ENCODE measurements at places on chromosomes 7 and 10.
A peak's percentile ranks its signal among the peaks of the same experiment; 100 is the strongest.

DNA sequence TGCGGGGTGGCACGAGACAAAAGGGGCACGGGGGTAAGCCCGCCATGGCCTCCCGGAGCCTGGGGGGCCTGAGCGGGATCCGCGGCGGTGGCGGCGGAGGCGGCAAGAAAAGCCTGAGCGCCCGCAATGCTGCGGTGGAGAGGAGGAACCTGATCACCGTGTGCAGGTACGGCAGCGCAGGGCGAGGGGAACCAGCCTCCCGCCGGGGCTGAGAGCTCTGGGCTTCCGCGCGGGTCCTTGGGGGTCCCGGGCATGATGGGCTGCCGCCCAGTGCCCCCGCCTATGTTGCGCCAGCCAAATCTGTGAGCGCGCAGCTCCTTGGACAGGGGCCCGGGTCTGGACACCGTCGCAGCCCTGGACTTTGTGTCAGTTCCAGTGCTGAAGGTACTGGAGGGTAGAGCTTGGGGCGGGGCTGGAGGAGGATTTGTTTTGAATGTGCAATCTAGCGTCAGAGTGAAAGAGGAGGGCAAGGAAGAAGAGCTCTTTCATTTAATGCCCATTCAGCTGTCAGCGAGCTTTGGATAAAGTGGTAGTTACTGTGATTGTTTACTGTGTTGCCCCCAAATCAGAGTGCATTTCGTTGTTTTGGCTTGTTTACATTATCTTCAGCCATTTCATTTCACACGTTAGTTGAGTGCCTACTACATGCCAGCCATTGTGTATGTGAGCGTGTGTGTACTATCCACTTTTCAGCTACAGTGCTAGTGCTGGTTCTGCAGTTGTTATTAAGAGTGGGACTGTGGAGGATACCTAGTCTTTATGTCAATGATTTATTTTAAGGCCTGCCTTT is 777 bp downstream of the RUNDC3B start:
- DNase-seq = peak; percentile 26

- no peak for DNase-seq
These were observed 44.9 kb upstream of the ANK3 start for GRCh38 chr10:60434418-60435046.

- no peak for DNase-seq
These were observed 1469.5 kb upstream of the CELF2 start for GRCh38 chr10:9547936-9548904.

DNA sequence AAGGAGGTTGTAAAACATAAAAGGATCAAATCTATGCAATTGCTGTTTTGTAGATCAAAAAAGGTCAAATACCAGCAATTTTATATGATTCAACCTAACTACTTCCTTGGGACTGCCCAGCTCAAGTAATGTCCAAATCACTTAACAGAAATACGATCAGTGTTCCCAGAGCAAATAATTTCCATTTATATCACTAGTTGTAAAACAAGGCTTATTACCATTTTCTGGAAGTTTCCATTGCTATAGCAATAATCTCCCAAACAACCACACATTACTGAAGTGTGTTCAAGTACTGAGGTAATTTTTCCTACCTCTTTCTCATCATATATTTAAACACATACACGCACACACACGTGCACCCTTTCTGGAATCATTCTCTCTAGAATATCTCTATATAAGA is 123.3 kb downstream of the NRCAM start:
- DNase-seq = no peak

GRCh38 chr7:148697256-148698006 is 1.3 kb upstream of the CUL1 start:
- DNase-seq = peak; percentile 58

GRCh38 chr7:1844336-1844950 is 174.4 kb downstream of the ELFN1 start:
- peak; percentile 22 for DNase-seq

- DNase-seq = no peak
These were observed 161.8 kb upstream of the CACNA2D1 start for GRCh38 chr7:82605247-82605864.

- DNase-seq = no peak
These were observed 174.0 kb upstream of the TCF7L2 start for GRCh38 chr10:112775892-112776674.

- peak; percentile 66 for DNase-seq
These were observed 81.6 kb downstream of the ARHGAP22 start for GRCh38 chr10:48523212-48523819.

DNA sequence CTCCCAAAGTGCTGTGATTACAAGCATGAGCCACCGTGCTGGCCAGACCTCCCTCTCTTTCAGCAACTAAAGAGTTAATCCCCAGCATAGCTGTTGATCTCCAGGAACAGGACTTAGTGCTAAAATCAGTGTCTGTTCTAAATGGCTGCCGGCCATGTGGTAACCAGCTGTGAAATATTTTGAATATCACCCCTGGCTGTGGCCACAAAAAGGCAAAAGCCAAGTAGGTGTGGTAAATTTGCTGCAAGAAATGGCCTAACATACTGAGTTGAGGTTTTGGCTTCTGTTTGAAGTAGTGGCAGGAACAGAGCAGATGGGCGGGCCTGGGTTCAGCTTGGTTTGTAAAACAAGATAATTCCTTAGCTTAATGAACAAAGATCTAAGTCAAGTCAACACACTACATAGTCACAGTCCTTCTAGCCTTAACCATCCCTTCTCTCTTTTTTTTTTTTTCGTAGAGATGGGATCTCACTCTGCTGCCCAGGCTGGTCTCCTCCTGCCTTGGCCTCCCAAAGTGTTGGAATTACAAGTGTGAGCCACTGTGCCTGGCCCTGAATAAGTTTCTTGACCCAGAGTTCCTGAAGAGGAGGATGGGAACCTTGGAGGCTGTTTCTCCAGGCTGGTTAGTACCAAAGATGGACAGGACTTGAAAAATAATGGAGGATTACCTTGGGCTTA is 22.7 kb upstream of the AGFG2 start:
- DNase-seq = peak; percentile 53

- no peak for DNase-seq
These were observed 156.4 kb upstream of the MDFIC start for GRCh38 chr7:114765331-114766040.

- no peak for DNase-seq
These were observed 545.9 kb downstream of the REEP3 start for GRCh38 chr10:64067009-64067606.

GRCh38 chr10:101959346-101959916 is 96.5 kb downstream of the ARMH3 start:
- no peak for DNase-seq

DNA sequence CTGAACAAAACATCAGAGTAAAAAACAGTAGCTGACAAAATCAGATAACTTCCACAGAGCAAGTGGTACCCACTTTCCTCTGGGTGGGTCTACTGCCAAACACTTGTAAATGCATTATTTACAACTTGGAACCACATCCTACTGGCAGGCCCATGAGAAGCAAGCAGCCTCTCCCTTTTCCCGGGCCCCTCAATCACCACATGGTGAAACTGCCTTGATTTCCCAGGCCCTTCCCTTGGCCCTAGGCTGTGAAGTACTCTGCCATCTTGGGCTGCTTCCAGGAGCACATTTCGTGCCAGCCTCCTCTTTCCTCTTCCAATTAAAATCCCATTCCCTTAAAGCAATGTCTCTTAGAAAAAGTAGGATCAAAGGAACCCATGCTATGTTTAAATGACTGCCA is 71.4 kb downstream of the CUZD1 start:
- DNase-seq = no peak

GRCh38 chr7:18547509-18548187 is 52.1 kb downstream of the HDAC9 start:
- DNase-seq = no peak

DNA sequence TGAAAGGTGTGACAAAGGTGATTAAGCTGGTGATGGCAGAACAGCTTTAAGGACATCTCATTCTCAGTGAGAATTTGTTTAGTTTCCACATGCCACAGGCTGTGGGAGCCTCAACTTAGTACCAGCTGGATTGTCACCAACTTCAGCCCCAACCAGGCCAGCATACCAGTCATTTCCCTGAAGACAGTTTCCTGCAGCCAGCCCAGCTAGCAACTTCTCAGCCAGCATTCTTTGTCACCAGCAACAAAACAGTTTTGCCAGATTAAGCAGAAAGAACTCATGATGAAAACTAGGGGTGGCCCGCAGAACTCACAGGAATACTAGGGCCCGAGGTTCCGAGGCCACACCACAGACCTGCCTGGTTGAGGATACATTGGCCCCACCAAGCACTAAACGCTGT is 68.8 kb upstream of the UNC5B start:
- DNase-seq = no peak

- DNase-seq = peak; percentile 0
These were observed 9.8 kb upstream of the FXYD4 start for GRCh38 chr10:43361547-43362190.

DNA sequence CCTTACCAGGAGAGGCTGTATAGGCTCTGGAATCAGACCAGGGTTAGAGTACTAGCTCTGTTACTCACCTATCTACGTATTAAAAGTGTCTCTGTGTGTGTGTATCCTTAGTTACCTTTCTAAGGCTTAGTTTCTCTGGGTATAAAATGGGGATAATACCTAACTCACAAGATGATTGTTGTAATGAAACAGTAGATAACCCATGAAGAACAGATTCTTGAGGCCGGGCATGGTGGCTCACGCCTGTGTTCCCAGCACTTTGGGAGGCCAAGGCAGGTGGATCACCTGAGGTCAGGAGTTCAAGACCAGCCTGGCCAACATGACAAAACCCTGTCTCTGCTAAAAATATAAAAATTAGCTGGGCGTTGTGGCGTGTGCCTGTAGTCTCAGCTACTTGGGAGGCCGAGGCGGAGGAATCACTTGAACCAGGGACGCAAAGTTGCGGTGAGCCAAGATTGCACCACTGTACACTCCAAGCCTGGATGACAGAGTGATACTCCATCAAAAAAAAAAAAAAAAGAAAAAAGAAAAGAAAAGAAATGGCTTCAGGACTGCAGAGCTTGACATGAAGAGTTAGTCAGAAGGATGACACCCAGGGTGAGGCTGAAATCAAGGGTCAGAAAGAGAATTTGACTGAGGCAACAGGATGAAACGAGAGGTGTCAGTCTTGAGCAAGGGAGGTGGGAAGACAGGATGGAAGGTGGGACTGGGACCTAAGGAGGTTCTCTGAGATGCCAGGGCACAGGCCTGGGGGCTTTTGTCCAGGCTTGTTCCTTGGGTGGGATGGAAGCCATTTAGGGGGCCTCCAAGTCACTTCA is 33.4 kb downstream of the PRKAR2B start:
- no peak for DNase-seq

- DNase-seq = no peak
These were observed 34.9 kb upstream of the INPP5A start for GRCh38 chr10:132502544-132503300.

DNA sequence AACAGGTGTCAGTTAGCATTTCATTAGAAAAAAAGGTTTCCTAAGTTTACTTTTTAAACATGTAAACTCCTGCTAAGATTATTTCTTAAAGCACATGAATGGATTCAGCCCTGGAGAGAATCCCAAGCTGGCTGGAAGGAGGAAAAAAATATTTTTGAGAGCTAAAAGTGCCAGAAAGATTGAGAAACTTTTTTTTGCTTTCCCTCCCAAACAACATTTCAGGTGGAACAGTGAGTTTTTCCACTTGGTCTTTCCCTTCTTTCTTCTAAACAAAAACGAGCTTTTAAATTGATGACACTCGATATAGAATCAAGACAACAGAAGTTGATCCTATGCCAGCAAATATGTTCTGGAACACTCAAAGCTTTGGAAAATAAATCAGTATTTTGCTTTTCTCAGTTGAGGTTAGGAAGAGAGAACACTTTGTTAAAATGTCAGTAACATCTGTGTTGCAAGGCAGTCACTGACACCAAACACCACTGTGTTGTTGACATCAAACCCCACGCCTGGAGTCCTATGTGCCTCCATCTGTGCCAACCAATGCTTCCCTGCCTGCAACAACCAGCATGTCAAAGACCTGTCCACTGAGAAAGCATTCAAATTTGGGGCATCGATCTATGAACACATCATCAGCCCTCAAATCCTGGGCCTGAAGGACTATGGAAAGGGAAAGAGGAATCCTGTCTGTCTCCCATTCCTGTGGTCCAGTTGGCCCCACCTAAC is 22.9 kb upstream of the INSIG1 start:
- DNase-seq = no peak

DNA sequence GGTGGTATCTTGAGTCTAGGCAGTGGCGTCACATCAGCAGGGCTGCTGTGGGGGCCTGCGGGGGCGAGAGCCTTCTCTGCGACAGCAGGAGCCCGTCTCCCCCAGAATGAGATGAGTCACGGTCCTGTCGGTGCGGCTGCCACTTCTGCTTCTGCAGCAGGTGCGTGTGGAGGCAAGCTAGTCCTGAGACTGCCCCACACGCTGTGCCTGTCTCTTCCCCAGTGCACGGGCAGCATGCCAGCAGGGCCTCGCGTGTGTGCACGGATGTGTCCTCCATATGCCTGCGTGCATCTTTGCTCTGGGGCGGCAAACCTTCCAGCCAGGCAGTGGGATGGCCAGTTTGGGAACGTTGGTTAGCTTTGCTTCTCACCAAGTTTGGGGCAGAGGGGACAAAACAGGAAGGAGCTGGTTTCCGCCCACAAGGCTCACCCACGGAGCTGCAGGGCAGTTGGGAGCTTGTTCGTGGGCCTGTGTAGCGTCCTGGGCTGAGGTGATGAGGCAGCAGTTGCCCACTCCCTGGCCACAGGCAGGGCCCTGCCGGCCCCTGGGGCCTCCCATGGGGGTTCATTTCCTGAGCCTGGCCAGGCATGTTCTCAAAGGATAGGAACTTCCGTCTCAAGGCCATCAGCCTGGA is 60.8 kb upstream of the PPIF start:
- peak; percentile 89 for DNase-seq

DNA sequence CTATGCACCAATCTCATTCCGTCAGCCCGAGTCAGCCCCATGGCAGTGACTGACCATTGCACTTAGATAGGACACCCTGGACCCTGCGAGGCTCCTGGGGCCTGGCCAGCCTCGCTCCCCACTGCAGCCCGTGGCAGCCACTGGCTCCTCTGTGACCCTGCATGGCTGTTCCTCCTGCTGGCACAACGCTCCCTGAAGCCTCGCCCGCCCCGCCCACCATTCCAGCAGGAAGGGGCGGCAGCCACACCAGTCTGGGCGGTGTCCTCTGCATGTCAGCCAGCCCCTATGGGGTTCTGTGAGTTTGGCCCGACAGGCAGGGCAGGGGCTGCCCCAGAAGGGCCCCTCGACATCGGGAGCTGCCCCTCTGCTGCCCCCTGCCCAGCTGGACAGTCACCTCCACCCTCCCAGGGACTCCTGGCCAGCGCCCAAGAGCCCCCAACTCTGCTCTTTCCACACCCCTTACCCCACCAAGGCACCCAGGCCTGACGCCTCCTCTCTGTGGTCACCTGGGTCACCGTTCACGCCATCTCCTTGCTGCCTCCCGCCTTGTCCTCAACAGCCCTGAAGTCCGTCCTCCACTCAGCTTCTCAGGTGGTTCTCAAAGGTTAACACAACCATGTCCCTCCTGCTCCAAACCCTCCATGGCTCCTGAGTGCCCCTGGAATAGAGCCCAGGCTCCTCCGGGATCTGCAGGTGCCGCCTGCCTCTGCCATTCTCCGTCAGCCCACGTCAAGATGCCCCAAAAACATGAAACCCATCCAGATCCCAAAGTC is 103.5 kb downstream of the MICALL2 start:
- DNase-seq = peak; percentile 12

DNA sequence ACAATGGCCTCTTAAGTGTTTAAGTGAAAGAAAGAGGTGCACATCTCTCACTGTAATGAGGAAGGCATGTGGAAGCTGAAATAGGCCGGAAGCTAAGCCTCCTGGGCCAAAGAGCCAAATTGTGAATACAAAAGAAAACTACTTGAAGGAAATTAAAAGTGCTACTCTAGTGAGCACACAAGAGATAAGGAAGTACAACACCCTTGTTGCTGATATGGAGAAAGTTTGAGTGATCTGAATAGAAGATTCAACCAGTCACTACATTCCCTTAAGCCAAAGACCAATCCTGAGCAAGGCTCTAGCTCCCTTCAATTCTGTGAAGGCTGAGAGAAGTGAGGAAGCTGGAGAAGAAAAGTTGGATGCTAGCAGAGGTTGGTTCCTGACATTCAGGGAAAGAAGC is 8.2 kb downstream of the DKK1 start:
- DNase-seq = no peak
